Stimulated activated CD8-positive, alpha-beta memory T cell treated with anti-CD3 and anti-CD28 coated beads, Interleukin-15, amount 100 ng/mL, for 24 hours (primary cell): ENCODE measurements at places on chromosomes 7 and 10.

DNA sequence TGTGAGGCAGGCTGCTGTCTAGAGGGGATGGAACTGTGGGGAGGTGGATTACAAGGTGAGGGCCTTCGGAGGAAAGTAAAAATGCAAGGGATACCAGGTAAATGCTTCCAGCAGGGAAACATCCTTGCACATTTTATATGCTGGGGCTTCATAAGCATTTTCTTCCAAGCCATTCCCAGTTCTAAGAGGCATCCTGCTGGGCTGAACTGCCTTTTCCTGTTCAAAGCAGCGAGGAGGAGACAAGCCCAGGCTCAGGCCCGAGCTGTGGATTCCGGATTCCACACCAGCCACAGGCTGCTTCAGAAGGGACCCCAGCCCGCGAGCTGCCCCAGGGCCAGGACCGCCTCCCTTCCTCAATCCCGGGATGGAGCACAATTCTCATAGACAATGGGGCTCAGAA lies 249.7 kb downstream of the TNS3 start:
- DNase-seq = no peak

DNA sequence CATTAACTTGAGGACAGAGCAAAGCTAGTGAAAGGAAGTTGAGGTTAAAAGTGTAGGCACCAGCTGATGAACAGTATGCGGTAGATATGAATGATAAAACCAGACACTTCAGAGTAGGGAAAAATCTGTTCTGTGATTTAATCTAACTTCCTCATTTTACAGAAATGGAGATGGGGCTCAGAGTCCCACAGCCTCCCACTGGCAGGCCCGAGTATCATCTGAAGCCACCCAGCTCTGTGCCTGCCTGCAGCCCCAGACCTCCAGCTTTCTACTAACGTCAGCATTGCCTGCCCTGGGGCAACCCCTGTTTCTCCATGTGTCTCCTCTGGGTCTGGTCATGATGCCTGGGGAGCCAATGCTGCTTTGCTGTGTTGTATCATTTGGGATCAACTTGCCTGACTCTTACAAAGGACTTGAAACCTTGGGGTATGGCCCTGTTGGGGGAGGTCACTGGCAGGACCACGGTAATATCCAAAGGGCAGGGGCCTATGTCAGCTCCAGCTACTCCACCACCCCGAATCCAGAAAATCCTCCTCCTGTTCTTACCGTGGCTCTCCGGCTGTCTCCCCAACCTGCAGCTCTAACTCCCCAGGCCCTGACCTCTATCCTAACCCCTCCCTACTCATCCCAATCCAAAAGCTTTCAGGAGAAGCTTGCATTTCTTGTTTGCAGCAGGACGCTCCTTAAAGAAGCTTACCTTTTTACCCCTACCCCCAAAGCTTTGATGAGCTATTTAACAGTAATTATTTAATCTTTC lies 56.2 kb upstream of the NPY start:
- no peak for DNase-seq

- DNase-seq = no peak
Observed at GRCh38 chr7:4270941-4271715, 411.0 kb upstream of the FOXK1 start.

DNA sequence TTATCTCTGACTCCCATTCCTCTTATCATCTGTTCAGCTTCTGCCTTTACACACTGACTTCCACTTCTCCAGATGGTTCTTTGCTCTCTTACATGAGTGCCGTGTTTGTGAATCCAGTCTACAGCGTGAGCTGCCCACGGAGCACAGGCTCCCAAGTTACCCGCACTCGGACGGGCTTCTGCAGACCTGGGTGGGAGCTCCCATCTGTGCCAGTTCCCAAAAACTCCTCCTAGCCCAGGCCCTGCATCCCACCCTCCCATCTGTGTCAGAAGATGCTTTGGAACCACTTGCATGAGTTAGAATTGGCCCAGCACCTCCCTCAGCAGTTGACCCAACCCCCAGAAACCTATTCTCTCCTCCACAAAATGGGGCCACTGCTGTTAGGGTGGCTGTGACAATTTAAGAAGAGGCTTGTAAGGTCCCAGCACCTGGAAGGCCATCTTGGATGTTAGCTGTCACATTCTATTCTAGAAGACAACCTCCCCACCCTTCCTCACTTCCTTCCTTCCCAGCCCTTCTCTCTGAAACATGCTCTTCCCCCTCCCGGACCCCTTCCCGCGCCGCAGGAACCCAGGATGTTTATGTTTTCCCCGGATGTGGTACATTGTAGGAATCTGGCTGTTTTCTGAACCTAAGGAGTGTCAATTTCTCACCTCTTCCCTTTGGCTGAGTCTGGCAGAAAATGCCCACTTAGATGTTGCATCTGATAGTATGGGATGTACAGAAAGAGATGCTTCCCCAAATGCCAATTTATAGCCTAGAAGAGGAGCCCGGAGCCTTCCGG lies 79.2 kb downstream of the CCDC3 start:
- no peak for DNase-seq

- no peak for DNase-seq
Observed at GRCh38 chr7:104852386-104852785, 161.6 kb upstream of the KMT2E start.

DNA sequence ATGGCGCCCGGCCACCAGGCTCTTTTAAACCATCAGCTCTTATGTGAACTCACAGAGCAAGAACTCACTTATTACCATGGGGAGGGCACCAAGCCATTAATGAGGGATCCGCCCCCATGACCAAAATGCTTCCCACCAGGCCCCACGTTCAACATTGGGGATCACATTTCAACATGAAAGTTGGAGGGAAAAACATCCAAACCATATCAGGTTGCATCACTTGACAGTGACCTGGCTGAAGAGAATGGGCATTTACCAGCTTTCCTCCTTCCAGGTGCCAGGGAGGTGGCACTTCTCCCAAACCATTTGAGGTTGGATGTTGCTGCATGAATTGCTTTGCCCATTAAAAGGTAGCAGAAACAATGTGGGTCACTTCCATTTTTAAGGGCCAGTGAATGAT lies 115.6 kb upstream of the TNS3 start:
- DNase-seq = no peak

- no peak for DNase-seq
Observed at GRCh38 chr10:103612462-103613365, 119.2 kb downstream of the NEURL1 start.

- peak; percentile 19 for DNase-seq
Observed at GRCh38 chr10:30059209-30060107, at the start of gene JCAD. Gene JCAD (minus strand): TSS chr10:30059586. CDS start chr10:30047812, 11,774 bp downstream.

DNA sequence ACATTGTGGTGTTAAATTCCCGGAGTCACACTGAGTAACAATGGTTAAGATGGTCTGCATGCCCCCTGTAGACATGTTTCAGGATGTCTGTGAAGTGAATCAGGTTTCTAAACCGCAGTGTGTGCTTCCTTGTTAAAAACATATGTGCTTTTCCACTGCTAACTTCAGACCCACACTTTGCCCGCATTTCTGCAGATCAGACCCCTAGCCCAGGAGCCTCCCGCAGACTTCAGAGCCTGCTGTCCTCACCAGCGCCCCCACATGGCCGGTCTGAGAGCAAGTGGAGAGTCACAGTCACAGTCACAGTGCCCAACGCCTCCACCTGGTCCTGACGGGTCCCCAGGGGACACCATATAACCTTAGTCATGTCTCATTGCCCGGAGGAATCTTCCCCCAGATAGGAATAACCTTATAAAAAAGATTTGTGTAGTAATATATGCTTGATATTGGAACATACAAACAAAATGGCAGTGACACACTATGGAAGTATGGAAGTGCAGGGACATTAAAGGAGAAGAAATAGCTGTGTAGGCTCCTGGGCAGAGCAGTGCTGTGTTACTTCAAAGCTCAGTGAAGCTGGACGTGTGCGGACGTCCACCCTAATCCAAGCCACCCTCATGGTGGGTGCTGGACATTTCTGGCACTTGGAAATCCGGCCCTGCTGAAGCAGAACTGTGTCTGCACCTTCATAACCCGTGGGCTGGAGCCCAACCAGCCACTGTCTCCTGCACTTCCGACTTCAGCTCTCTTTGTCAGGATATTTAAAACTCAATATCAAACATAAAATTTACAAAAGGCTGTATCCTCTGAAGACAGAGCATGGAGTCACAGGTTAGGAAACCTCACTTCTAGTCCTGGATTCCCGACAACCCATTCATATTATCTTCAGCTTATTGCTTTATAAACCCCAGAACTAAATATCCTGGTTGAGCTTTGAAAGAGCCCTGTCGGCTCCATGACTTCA lies 29.0 kb downstream of the GSTO2 start:
- no peak for DNase-seq
